H7 (cell line): ENCODE measurements at places on chromosomes 16 and 17.

DNA sequence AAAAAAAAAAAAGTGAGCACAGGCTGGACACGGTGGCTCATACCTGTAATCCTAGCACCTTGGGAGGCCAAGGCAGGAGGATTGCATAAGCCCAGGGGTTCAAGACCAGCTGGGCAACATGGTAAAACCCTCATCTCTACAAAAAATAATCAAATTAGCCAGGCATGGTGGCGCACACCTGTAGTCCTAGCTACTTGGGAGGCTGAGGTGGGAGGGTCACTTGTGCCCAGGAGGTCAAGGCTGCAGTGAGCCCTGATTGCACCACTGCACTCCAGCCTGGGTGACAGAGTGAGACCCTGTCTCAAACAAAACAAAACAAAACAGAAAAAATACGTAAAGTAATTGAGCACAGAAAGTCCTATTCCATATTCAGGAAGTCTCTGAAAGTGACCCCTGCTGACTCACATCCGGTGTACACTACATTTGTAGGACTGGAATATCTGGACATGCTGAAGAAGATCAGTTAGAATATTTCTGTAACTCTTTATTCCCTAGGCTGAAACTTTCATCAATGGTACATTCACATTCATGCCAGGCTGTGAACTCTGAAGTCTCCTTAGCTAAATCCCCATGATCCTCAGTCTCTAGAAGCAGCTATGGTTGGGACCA lies 66.0 kb upstream of the HAS3 start:
- DNase-seq = no peak

DNA sequence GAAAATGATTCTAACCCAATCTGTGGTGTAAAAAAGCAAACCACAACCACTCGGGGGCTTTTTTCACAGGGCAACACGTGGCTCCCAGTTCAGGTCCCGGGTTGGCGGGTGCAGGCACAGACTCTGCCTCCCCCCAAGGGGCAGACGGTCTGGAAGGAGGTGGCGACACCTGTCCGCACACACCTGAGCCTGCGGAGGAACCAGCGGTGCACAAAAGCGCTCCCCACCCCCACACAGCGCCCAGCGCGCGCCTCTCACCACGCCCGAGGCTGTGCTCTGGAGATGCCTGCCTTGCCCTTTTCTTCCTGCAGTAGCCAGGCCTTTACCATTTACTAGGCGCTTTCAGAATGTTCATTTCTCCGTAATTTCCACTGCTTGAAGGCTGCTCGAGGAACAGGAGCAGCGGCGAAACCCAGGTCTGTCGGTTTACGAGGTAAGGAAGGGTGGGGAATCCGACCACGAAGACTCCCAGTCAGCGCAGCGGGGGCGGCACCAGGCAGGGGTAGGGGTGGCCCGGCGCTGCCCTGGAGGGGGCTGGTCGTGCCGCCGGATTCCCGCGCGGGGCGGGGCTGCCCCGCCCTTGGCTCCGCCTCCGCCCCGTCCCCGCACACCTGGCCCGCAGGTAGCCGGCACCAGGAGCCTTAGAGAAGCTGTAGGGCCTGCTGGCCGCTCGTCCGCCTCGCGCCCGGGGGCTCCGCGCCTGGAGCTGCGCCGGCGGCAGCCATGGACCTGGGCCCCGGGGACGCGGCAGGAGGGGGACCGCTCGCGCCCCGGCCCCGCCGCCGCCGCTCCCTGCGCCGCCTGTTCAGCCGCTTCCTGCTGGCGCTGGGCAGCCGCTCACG lies at the start of gene USP43:
Gene USP43, plus strand, starts transcription at position 608 of the 842 bp plus-strand sequence. Its CDS starts 116 bp downstream, at position 724.
- DNase-seq = peak; percentile 94

DNA sequence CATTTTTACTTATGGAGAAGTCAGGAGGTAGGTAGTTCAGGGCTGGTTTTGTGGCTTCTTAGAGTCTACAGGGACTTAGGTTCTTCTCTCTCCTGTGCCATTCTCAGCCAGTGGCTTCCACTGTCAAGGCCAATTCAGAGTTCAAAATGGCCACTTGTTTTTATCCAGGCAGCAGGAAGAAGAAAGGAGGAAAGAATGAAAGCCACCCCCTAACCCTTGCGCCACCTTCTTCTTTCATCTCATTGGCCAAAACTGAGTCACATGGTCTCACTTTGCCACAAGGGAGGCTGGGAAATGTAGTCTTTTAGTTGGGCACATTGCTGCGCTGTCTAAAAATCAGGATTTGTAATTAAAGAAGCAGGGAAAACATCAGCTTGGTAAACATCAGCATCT lies 60.8 kb upstream of the MED9 start:
- peak; percentile 90 for DNase-seq

DNA sequence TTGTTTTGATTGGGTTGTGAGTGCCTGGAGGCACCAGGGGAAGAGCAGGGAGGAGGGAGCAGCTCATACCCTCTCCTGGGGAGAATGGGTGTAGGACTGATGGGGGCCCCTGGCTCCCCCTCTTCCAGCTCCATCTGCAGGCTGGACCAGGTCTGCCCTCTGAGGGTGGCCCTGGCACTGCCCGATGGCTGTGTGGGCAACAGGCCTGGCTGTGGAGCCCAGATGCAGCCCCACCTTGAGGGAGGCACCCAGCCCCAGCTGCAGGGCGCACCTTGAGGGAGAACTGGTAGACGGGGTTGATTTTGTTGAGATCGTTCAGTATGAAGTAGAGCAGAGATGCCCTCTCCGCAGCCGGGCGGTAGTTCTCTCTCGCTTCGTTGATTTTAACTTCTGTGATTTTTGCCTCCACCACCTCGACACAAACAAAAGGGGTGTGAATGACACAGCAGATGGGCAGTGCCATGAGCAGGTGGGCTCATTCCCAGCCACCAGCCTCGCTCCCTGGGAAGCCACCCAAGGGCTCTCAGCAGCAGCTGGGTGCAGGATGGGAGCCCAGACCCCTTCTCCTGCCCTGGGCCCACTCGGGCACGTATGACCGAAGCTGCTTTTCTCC lies 71.6 kb downstream of the PGS1 start:
- no peak for DNase-seq
